Activated naive CD8-positive, alpha-beta T cell treated with anti-CD3 and anti-CD28 coated beads, Interleukin-2, amount 50 U/mL, for 24 hours (primary cell): ENCODE measurements at places on chromosomes 16 and 17.

DNA sequence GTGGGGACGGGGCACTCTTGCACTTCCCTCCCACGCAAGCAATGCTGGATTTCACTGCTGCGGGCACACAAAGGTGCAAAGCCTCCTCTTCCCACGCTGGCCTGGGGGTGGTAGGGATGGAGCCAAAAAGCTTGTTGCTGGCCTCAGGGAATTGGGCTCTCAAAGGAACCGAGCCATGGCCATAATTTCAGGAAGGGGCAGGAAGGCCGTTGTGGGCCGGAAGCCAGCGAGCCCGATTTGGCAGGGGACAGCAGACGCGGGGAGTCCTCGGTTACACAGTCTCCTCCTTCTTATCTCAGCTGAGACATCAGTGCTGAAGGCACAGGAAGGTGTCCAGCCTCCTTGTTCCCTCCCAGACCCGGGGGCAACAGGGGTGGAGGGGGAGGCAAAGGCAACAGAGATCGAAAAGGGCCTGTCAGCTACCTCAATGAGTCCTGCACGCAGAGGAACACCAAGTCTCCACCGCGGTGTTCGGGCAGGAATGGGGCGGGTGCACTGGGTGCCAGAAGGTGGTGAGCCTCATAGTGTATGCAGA is 59.5 kb downstream of the SLFN11 start:
- peak; percentile 20 for DNase-seq

DNA sequence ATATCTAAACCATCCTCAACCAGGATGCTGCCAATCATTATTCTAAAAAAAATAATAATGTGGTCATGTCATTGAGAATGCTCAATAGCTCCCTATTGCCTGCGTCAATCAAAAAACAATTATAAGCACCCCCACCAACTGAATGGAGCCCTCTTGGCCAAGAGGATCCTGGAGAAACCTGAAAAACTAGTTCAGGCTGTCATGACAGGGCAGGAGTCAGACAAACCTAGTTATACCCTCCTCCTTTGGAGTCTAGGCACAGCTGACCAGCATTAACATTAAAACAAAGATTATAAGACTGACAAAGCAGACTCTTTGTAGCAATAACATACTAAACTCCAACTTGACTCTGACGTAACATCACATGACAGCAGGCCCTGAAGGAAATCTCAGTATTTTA is 119.2 kb upstream of the CCL2 start:
- no peak for DNase-seq

DNA sequence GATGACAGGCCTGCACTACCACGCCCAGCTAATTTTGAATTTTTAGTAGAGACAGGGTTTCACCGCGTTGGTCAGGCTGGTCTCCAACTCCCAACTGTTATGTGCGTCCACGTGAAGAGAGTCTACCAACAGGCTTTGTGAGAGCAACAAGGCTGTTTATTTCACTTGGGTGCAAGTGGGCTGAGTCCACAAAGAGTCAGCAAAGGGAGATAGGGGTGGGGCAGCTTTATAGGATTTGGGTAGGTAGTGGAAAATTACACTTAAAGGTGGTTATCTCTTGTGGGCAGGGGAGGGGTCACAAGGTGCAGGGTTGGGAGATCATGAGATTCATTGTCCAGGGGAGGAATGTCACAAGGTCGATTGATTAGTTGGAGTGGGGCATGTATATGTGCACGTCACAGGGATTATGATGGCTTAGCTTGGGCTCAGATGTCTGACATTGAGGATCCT is 111.6 kb downstream of the GOSR1 start:
- DNase-seq, result no peak

GRCh38 chr17:54932711-54933110 is 32.1 kb downstream of the TOM1L1 start:
- no peak for DNase-seq

GRCh38 chr17:45035848-45036247 is 15.6 kb downstream of the DCAKD start:
- DNase-seq, result no peak

DNA sequence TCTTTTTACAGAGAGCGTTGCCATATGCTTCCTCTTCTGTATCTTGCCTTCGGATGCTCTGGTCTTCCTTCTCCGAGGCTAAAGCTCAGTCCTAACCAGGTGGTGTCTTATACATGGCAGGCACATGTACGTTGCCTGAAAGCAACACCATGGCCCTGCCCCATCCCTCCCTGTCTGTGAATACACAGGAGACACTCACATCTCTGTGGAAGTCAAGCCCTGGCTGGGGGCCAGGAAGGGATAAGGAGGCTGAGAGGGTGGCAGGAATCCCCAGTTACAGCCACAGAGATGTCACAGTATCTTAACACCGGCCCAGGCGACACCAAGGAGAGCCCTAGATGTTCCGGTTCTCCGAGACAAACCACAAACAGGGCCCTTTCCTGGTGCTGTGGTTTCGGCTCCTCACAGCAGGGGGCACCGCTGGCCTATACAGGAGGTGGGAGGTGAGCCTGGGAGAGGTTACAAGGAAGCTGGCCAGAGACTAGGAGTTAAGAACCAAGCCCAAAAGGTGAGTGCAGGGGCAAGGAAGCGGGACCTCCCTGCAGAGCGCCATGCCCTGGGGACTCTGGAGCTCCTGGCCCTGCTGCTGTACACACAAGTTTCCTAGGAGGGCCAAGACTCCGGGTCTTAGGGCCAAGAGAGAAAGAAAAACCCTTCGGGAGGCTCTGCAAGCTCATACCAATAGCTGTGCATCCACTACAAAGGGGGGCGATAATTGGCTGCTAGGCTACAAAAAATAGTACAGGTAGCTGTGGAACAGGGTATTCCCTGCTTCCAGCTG is 41.7 kb downstream of the SRL start:
- DNase-seq, result peak; percentile 41
